Activated T-helper 1 cell treated with anti-CD3 and anti-CD28 coated beads, Interleukin-12 subunit alpha, Interleukin-12 subunit beta, Interleukin-2, Interleukin-4 antibody, amounts not matched to agents 30 ng/mL and 10 ng/mL and 1 ng/mL, durations not matched to agents 14 hours and 24 hours and 36 hours (primary cell): ENCODE measurements at places on chromosomes 2 and 18.

GRCh38 chr2:10190737-10191532 lies 68.4 kb downstream of the RRM2 start:
- no peaks in the 10 kb centered on the region for H3K27me3 ChIP-seq
- peaks cover 17% of the 10 kb centered on the region for H3K36me3 ChIP-seq
- H3K27ac ChIP-seq, result no peak overlapping the region
- H3K4me3 ChIP-seq, result no peak overlapping the region
- DNase-seq, result no peak
- H3K4me1 ChIP-seq, result no peaks in the 10 kb centered on the region

DNA sequence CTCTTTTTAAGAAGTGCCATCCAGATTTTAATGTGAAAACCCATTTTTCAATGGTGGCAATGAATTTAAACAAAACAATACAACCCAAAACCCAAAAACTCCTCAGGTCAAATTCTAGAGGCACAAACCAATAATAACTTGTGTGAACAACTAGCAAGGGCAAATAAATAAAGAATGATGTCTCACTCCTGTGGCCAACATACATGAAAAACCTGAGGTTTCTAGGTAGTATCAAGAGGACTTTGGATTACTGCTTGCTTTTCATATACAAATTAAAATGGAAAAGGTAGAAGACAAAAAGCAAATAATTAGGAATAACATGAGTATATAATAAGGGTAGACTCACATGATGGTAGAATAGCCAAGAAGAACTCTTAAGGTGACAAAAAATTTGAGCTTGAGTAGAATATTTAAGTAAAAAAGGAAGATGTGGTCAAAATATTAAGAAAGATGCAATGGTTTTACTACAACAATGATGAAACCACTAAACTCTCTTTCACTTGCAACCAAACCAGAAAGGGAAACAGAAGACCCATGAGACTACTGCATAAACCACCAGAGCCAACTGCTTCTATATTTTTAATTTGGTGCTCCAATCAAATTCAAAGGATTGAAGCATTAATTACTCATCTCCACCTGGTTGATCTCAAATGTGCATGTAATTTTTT lies 53.5 kb downstream of the DARS1 start:
- H3K27me3 ChIP-seq, result no peaks in the 10 kb centered on the region
- DNase-seq, result no peak
- no peak overlapping the region for H3K4me3 ChIP-seq
- peaks cover 51% of the 10 kb centered on the region for H3K36me3 ChIP-seq
- peaks cover 34% of the 10 kb centered on the region for H3K4me1 ChIP-seq

DNA sequence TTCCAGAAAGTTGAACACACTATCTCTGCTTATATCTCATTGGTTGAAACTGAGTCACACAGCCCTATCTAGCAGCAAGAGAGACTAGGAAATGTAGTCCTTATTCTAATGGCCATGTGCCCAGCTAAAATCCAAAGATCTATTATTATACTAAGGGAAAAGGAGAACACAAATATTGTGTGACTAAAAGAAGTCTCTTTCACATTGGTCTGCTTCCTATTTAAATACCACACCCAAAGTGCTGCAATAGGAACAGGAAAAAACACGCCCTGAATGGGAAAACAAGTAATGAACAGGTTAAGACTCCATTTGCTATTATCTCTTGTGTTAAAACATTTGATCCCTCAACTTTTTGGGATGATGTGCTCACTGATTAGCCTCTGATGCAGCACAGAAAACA lies 86.8 kb upstream of the BARD1 start:
- no peaks in the 10 kb centered on the region for H3K36me3 ChIP-seq
- H3K4me1 ChIP-seq, result peaks cover 6% of the 10 kb centered on the region
- no peak overlapping the region for H3K4me3 ChIP-seq

- no peaks in the 10 kb centered on the region for H3K36me3 ChIP-seq
- peaks cover 4% of the 10 kb centered on the region for H3K27me3 ChIP-seq
- no peak overlapping the region for H3K4me3 ChIP-seq
- no peak for DNase-seq
Observed at GRCh38 chr2:166613226-166613625, 119.2 kb upstream of the SCN7A start.

- H3K27ac ChIP-seq, result no peak overlapping the region
- no peak overlapping the region for H3K4me3 ChIP-seq
- no peak for DNase-seq
Observed at GRCh38 chr2:150060341-150060740, 427.1 kb downstream of the RND3 start.

GRCh38 chr2:9445089-9445488 lies 21.6 kb downstream of the CPSF3 start:
- no peak for DNase-seq
- peaks cover 8% of the 10 kb centered on the region for H3K4me1 ChIP-seq
- H3K36me3 ChIP-seq, result peaks cover 33% of the 10 kb centered on the region
- no peaks in the 10 kb centered on the region for H3K27me3 ChIP-seq
- no peak overlapping the region for H3K27ac ChIP-seq

- no peaks in the 10 kb centered on the region for H3K36me3 ChIP-seq
- peaks cover 88% of the 10 kb centered on the region for H3K27me3 ChIP-seq
- H3K4me1 ChIP-seq, result peaks cover 15% of the 10 kb centered on the region
- DNase-seq, result no peak
- peak overlapping the region; percentile 35 for H3K27ac ChIP-seq
Observed at GRCh38 chr2:174326161-174327020, 8.4 kb upstream of the SP9 start.

DNA sequence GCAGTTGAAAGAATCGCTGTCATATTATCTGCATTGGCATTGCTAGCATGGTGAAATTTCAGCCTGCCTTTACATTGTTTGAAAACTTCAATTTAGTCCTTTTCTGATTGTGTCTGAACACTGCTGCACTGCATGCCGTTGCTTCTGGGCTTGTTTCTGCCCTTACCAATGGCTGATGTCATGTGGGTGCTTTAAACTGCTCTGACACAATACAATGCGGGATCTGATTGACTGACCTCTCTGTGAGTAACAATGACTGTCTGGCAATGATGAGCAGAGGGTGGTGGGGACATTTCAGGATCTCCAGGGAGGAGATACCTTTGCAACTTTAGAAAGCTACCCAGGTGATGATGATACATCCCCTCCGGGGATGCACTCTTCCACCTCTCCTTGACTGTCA lies 119.5 kb upstream of the ZBTB14 start:
- no peak overlapping the region for H3K4me3 ChIP-seq
- no peak overlapping the region for H3K27ac ChIP-seq

GRCh38 chr2:28717339-28717758 lies 34.3 kb upstream of the PPP1CB start:
- H3K4me1 ChIP-seq, result peaks cover 26% of the 10 kb centered on the region
- H3K36me3 ChIP-seq, result no peaks in the 10 kb centered on the region
- DNase-seq, result no peak
- no peaks in the 10 kb centered on the region for H3K27me3 ChIP-seq

- H3K27me3 ChIP-seq, result no peaks in the 10 kb centered on the region
- peaks cover 69% of the 10 kb centered on the region for H3K4me1 ChIP-seq
- no peak overlapping the region for H3K27ac ChIP-seq
- H3K36me3 ChIP-seq, result peaks cover 19% of the 10 kb centered on the region
Observed at GRCh38 chr2:98518101-98518500, 73.4 kb downstream of the INPP4A start.

GRCh38 chr2:127195140-127196074 lies 24.7 kb downstream of the CYP27C1 start:
- DNase-seq, result no peak
- H3K27me3 ChIP-seq, result peaks cover 2% of the 10 kb centered on the region
- H3K27ac ChIP-seq, result no peak overlapping the region
- peaks cover 7% of the 10 kb centered on the region for H3K4me1 ChIP-seq

DNA sequence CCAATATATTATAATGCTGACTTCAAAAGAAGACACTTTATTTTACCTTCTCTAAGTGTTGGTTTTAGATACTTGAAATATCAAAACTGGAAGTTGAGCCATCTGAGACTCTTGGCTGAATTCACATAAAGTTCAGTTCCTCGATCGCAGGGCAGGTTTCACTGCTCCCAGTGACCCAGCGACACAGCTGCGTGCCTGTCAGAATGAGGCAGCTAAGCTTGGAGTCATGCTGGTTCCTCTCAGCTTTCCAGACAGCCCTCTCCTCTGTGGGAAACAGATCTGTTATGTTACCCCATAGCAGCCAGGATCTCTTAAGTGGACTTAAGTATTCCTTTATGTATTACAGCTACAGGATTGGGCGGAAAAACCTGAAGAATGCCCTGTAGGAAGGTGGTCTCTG lies 142.8 kb upstream of the ALPP start:
- no peak for DNase-seq
- no peaks in the 10 kb centered on the region for H3K27me3 ChIP-seq
- H3K4me1 ChIP-seq, result peaks cover 57% of the 10 kb centered on the region
- H3K27ac ChIP-seq, result no peak overlapping the region

- H3K36me3 ChIP-seq, result no peaks in the 10 kb centered on the region
- H3K27ac ChIP-seq, result no peak overlapping the region
- no peaks in the 10 kb centered on the region for H3K27me3 ChIP-seq
- no peak for DNase-seq
Observed at GRCh38 chr18:66533693-66534092, 70.2 kb downstream of the CDH19 start.

GRCh38 chr18:58768293-58768974 lies 96.2 kb upstream of the ZNF532 start:
- H3K27me3 ChIP-seq, result peaks cover 49% of the 10 kb centered on the region
- H3K36me3 ChIP-seq, result no peaks in the 10 kb centered on the region
- DNase-seq, result peak; percentile 53
- H3K4me3 ChIP-seq, result no peak overlapping the region

DNA sequence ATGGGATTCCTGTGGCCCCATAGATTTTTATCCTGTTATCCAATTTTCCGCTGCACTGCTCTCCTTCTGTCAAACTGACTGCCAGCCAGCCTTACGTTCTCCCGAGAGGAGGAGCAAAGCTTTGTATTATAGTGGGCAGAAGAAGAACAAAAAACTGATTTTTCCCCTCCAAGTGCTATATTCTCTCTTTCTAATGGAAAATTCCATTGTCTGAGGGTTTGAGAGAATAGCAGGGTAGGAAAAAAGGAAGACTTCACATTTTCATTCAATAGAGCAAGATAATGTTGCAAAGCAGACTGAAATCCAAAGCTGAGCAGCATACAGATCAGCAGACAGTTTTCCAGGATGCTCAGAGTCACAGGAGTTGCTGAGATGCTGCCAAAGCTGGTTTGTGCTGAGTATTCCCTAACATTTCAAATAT lies 238.0 kb downstream of the UBE2E3 start:
- H3K4me1 ChIP-seq, result peaks cover 8% of the 10 kb centered on the region
- H3K36me3 ChIP-seq, result peaks cover 15% of the 10 kb centered on the region
- no peak overlapping the region for H3K27ac ChIP-seq
- no peak overlapping the region for H3K4me3 ChIP-seq
- no peak for DNase-seq

DNA sequence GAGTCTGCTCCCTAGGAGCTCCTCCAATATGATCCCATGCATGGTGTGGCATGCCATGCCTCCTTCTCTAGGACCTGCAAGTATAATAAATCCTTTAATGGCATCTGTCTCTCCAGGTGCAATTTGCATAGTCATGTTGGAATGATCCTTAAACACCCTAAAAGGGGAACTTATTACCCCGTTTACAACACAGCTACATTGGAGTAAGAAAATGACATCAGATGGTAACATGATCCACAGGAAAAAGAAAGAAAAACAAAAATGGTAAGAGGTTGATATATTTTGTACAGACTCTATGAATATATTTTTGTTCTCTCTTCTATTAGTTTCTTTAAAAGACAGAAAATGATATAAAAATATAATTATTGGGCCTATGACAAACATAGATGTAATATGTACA lies 79.0 kb downstream of the CRACDL start:
- H3K27ac ChIP-seq, result no peak overlapping the region
- peaks cover 63% of the 10 kb centered on the region for H3K27me3 ChIP-seq
- H3K4me3 ChIP-seq, result no peak overlapping the region
- no peaks in the 10 kb centered on the region for H3K36me3 ChIP-seq
